ENCODE measurements at places on chromosomes 7 and 10.

- DNase-seq: no peak
Measured at GRCh38 chr7:11505471-11505985, 326.5 kb downstream of the THSD7A start.

DNA sequence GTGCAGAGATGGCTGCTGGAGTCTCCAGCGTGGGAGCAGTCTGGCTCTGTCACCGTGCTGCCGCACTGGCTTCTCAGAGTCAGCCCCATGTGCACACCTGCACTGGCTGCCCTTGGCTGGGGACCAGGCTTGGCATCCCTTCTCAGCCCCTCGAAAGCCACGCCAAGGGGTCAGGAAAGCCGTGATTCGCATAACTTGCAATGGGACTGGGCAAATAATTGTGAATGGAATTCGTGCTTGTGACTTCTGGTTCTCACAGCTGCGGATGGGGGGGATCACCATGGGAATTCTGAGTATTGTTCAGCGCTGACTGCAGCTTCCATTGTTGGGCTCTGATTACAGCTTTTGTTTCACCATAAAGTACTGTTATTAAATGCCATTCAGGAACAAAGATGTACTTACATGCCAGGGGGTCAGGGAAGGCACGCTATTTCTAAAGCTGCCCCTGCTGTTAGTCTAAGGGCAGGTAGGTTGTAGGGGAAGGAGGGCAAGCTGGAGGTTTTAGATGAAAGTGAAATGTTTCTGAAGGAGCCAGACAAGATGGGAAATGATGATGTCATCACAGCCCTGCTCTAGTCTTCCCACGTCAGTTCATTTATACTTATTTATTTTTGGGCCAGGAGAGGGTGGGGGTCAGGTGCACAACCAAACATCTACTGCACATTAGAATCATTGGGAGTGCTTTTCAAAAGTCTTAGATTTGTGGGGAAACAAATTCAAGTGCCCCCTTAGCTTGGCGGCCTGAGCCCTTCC, 5.8 kb upstream of the PLEKHA1 start:
- DNase-seq: no peak

GRCh38 chr7:127389321-127389720, 3.2 kb downstream of the ZNF800 start:
- no peak for DNase-seq

- DNase-seq: no peak
Measured at GRCh38 chr10:110528224-110528996, 30.7 kb downstream of the DUSP5 start.

DNA sequence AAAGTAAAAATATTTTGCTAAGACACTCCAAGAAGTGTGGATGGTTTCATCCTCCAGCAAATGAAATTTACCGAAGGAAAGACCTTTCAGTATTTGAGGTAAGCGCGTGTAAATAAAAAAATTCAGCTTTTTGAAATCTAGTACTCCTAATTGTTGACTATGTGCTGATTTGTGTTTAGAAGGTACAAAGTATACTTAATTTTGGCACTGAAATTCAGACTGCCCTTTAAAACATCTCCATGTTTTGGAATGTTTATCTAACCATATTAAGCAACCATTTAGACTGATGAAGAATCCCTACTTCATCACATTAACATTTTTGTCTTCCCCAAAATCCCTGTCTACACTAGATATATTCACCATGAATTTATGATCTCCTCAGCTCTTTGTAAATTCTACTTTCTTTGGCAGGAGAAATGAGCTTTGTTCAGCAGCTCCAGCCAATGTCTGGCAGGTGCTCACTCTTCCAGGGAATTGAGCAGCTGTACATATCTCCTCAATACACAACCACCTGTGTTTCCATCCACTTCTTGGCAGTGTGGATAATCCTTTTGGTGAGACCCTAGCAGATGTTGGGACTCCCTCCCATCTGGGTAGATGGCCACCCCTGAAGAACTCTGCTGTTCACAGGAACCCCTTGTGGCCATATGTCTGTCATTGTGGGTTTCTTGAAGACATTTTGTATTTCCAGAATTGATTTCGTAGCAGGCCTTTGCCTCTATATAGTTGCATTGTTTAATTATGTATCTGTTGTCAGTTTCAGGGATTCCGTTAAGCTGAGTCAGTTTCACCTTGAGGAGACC, 129.4 kb upstream of the SAMD8 start:
- DNase-seq: no peak

DNA sequence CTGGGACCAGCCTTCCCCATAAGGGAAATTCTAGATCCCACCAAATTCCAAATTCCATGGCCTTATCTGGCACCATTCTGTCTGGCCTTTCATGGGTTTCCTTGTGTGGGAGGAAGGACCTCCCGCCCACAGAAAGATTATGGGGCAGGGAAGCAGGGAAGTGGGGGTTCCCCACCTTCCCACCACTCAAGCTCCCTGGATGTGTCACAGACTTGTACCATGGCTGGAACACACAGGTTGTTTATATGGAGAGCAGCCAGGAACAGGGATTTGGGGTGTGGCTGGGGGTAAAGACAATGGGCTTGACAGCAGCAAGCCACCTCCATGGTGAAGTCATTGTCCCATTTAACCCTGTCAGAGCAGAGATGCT, 18.3 kb downstream of the UNC5B start:
- DNase-seq: no peak

DNA sequence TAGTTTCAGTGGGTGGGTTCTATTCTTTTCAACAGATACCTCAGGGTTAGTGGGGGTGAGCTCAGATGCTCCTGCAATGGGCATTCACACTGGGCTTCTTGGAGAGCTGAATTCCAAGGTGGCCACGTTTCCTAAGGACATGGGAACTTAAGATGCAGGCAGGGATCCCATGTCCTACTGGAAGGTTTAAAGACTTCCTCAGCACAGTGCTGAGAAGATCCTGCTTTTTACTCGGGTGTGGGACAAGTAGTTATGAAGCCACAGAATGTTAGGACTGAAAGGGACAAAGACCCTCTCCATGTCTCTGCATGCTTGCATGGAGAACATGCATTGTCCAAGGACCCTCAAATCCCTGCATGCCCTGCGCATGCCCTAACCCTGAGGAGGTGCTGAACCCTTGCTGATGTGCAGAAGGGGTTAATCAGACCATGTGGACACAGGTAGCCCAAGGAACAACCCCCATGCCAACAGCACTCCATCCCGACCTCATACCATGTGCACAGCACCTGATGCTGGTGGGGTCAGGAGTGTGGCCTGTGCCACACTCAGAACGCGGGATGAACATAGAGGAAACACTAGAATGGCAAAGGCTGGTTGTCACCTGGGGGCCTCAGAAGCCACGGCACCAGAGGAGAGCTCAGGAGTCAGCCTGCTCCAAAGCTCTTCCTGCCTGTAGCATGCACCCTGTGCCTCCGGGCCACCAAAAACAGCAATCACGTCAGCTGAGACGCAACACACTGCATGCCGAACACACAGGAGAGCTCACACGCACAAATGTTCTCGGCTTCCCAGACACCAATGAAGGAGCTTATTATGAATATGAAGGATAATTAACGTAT, 15.2 kb downstream of the IL2RA start:
- peak; percentile 18 for DNase-seq

DNA sequence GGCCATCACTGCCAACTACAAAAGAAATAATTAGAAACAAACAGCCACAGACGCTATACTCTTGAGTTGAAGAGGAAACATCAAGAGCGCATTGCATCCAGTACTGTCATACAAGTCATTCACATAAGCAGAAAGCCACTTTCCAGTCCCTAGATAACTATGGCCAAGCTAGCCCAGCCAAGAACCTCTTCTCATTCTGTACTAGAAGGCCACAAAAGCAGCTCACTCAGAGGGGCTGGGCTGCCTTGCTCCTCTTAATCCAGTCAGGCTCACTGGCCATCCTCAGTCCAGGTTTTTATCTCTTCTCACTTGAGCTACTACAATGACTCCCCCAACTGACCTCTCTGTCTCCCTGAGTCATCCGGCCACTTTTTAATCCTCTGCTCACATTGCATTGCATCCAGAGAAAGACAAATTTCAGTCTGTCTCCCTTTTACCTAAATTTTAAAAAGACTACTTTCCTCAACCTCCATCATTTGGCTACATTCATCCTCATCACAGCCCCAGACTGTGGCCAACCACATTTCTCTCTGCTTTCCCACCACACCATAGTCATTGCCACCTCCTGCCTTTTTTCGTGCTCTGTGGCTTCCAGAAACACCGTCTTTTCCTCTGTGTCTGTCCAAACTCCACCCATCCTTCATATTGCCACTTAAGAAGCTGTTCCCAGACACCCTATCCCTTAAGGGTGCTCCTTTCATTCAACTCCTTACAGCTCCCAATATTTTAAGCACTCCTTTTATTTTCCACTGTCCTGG, 25.0 kb downstream of the PPP1R3C start:
- DNase-seq: no peak

- no peak for DNase-seq
Measured at GRCh38 chr7:99104631-99105030, 39.3 kb downstream of the SMURF1 start.

GRCh38 chr10:126876456-126876855, 28.8 kb upstream of the DOCK1 start:
- DNase-seq: no peak

GRCh38 chr10:131872011-131872826, 28.6 kb upstream of the PPP2R2D start:
- no peak for DNase-seq

DNA sequence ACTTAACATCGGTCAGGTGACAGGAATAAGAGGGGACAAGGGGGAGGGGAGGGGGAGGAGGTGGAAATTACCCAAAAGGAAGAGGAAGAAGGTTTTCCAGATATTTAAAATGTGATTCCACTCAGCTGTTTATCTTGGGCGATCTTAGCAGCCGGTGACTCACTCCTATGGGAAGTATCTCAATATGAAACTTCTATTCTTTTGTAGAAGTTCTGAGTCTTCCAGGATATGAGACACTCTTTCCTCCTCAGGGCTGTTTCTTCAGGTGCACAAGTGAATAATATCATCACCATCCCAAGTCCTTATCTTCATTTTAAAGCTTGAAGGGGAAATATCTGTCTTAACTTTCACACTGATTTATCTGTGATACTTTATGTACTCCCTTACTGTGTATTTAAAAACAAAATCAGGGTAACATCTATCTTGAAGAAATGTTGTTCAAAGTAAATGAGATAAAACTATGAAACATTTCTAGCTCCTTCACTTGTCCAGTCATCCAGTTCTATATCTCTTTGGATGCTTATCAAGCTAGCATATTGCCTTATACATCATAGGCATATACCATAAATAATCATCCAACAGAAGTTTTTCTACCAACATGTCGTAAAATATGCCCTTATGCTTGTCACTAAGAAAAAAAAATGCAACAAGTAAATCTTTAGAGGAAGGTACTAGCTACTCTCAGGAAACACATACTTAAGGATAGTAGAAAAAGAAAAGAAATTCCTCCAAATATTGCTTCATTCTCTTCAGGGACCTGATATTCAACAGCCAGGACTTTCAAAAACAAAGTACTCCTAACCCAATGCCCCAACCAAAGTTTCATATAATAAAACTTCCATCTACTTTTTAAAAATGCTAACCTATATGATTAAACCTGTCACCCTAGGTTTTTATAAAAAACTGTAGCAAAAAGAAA, 13.7 kb downstream of the DOCK4 start:
- DNase-seq: no peak

GRCh38 chr7:84914598-84914997, 272.3 kb downstream of the SEMA3D start:
- no peak for DNase-seq

DNA sequence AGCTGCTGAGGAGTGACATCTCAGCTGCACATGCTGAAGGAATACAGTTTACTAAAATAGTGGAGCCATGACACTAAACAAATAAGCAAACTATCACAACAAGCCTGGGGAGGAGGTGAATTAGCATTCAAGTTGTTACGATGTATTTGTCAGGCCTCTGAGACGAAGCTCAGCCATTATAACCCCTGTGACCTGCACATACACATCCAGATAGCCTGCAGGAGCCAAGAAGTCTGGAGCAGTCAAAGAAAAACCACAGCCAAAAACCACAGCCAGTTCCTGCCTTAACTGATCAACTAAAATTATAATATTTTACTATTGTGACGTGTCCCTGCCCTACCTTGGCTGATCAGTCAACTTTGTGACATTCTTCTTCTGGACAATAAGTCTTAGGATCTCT, 68.6 kb downstream of the NSUN6 start:
- no peak for DNase-seq

DNA sequence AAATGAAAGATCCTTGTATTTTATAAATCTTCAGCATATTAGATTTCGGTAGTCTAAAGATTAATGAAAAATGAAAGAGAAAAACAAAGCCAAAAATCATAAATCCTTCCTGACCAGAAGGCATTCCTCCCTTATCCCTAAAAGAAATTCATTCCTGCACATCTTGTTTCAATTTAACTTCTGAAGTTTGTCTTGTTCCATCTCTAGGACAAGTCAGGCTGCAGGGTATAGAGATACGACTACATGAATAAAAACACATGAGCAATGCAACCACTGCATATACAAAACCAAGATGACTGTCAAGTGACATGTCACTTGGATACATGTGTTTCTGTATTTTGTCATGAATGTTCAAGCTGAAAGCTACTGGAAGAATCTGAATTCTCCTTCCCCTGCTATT, 214.9 kb downstream of the JAZF1 start:
- no peak for DNase-seq

GRCh38 chr10:115706026-115706425, 567.0 kb downstream of the GFRA1 start:
- no peak for DNase-seq

DNA sequence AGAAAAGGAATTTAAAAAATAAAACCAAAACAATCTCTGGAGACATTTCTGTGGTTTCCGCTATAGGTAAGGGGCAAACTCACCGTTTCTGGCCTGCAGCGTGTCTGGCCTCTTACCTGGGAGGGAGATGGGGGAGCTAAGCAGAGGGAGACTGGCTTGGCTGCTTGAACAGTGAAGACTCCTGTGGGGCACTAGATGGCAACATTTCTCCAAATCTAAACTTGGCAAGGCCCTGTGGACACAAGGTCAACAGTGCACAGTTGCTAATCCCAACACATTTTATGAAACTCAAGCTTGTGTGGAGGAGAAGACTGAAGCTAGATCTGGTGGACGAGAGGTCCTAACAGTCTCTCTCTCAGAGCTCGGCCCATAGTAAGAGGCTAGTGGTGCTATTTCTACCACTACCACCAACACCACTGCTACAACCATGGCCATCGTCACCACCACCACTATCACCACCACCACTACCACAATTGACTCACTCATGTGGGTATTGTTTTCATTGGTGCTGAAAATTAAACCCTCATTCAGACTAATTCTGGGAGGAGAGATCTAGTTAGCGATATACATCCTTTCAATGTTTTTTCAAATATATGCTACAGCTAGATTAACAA, 28.4 kb upstream of the CDHR3 start:
- no peak for DNase-seq

DNA sequence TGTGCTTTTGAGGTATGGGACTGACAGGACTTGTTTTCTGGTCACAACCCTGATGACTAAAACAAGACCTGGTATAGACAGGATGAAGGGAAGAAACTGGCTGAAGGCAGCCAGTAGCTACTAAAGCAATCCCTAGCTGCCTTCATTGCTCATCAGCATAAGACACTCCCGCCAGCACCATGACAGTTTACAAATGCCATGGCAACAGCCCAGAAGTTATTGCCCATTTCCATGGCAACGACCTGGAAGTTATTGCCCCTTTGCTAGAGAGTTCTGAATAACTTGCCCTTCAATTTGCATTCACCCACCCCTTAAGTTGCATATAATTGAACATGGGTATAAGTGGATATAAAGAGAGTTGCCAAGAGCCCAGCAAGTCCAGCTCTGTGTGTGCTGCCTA, 169.6 kb upstream of the FAM171A1 start:
- DNase-seq: no peak

All from stimulated activated CD4-positive, alpha-beta T cell treated with anti-CD3 and anti-CD28 coated beads, Interleukin-2, amount 100 ng/mL, for 24 hours (primary cell).